ENCODE measurements at places on chromosomes 16 and 17.
A peak's percentile ranks its signal among the peaks of the same experiment; 100 is the strongest.

GRCh38 chr17:27602721-27603420 lies 28.1 kb upstream of the LGALS9 start:
- peak; percentile 38 for DNase-seq

- DNase-seq: no peak
These were observed 96.3 kb downstream of the TMEM114 start for GRCh38 chr16:8493972-8494371.

DNA sequence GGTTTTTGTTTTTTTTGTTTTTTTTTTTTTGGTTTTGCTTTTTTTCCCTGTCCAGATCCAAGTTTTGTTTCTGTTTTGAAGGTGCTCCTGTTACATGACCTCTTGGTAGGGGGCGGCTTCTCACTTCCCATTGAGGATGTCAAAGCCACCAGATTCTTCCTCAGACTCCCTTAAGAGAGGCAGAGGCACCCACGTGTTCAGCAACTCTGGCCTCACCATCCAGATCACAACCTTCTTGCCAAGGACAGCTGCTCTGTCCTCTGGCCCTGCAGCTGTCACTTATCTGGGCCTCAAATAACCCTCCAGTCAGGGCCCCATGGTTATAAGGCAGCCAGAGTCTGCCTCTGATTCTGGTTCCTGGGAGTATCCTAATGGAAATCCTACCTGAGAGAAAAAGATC lies 208.5 kb downstream of the STX8 start:
- no peak for DNase-seq

- no peak for DNase-seq
These were observed 751 bp upstream of the DOC2B start for GRCh38 chr17:182050-182751.

GRCh38 chr17:70906808-70907207 lies 737.5 kb downstream of the KCNJ2 start:
- no peak for DNase-seq

GRCh38 chr16:79610771-79611170 lies 10.2 kb upstream of the MAF start:
- no peak for DNase-seq

- DNase-seq: peak; percentile 86
These were observed at the start of gene TBC1D24 for GRCh38 chr16:2474877-2475412. Gene TBC1D24, plus strand, starts transcription at chr16:2475127. Its CDS starts 21,022 bp downstream, at chr16:2496149.

DNA sequence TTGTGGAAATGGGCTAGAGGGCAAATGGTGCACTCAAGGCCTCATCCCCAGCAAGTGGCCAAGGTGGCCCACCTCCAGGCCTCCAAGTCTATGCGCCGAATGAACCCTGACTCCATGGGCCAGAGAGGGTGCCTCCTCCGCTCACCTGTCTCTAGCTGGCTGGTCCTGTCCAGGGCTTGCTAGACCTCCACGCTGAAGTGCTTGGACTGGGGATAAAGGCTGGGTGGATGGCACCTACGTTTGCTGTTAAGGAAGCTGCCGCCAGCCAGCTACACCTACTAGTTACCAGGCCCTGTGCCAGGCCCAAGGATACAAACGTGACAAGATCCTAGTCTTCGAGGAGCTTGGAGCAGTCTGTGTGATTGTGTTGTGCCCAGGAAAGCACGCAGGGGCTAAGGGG lies 739 bp upstream of the SGCA start:
- no peak for DNase-seq

Measured in stimulated activated CD8-positive, alpha-beta memory T cell treated with anti-CD3 and anti-CD28 coated beads, Interleukin-15, amount 100 ng/mL, for 48 hours (primary cell).